ENCODE measurements at places on chromosomes 7 and 10. TPM values are rescaled to one million over a fixed set of nuclear protein-coding genes. Genes with fewer than 3 reads are reported as not detected.

Gene VAX1
- not detected for total RNA-seq

Gene HKDC1
- not detected for total RNA-seq

DNA sequence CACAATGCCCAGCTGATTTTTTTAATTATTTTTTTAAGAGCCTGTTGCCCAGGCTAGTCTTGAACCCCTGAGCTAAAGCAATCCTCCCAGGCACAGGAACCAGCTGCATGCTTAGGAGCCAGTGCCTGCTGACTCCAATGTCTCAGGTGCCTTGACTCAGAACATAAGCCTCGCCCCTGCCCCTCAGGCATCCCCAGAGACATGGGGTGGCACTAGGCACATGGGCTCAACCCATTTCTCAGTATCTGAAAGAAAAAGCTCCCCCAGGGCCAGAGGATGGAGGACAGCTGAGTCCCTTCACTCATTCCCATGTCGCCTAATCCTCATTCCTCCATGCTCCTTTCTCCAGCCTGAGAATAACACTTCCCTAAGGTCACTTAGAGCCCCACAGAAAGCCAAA is 39.1 kb downstream of the KCNH2 start:
- peak; percentile 43 for DNase-seq

DNA sequence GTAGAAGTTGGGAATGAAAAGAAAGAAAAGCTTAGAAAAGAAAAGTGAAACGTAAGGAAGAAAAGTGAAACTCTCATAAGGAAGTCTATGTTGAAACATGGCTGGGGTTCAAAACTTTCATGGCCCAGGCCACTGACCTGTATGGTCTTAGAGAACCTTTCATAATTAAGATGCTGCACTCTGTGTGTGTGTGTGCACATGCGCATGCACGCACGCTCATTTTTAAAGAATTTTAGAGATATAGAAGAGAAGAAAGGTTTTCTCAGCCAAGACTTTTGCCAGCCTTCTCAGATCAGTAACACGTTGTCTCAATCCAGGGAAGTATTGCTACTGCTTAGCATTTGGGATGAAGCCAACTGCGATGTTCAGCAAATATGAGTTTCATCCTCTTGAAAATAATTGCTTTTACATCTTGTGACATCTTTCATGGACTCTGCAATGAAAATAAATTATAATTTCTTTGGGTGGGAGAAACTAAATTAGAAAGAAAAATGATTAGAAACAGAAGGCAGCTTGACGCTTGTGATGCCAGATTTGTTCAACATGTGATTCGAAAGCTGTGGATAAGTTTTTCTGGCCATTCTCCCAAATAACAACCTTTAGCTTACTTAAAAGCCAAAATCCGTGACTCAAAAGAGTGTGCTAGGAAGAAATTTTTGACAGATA is 16.2 kb upstream of the SLC26A4 start:
- no peak for DNase-seq

DNA sequence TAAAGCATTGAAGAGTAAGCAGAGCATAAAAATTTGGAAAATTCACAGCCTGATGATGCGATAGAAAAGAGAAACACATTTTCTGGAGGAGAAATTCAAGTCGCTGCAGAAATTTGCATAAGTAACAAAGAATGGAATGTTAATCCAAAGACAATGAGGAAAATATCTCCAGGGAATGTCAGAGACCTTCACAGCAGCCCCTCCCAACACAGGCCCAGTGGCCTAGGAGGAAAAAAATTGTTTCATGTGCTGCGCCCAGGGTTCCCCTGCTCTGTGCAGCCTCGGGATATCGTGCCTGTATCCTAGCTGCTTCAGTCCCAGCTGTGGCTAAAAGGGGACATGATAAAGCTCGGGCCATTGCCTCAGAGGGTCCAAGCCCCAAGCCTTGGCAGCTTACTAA is 206.8 kb downstream of the TPK1 start:
- DNase-seq, result no peak

All from sigmoid colon (tissue), 7 donors.